ENCODE measurements at places on chromosomes 6 and 20.

DNA sequence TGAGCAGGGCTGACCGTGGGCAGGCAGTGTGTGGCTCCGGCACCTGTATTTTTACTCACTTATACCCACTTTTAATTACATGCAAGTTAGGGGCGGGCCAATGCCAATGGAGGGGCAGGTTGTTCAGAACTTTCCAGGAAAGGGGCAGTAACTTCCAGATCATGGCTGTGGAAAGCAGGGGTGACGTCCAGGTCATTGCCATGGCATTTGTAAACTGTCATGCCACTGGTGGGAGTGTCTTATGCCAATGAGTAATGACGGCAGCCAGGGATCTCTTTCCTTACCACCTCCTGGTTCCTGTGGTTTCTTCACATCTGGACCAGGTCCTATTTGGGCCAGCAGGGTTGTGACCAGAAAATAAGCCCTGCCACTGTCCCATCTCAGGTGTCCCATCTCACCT lies 258.7 kb downstream of the THBS2 start:
- no peak for DNase-seq

DNA sequence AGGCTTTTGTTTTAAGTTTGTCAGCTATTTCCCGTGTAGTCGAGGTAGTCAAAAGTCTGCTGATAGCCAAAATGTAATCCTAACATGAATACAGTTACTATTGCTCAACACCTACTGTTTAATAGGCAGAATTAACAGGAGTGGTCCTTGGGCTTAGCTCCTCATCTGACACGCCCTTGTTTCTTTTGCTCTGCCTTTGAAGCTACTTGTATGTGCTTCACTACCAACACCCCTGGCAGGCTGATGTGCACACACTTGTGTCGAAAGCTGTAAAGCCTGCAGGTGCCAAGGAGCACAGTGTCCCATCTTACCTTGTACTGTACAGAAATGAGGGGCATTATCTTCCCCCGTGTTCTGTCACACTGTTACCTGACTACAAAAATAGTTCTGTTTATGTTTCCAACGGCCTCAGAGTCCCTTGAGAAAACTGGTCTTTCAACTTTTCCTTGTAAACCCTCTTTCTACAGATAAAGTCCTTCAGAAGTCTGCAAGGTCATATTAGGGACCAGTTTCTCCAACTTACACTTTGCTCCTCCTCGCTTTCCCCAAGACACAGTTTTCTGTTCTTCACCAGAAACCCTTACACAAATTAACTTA lies 9.3 kb downstream of the SDHAF4 start:
- DNase-seq = no peak

GRCh38 chr20:19074356-19074755 lies 138.1 kb upstream of the SLC24A3 start:
- DNase-seq = no peak

DNA sequence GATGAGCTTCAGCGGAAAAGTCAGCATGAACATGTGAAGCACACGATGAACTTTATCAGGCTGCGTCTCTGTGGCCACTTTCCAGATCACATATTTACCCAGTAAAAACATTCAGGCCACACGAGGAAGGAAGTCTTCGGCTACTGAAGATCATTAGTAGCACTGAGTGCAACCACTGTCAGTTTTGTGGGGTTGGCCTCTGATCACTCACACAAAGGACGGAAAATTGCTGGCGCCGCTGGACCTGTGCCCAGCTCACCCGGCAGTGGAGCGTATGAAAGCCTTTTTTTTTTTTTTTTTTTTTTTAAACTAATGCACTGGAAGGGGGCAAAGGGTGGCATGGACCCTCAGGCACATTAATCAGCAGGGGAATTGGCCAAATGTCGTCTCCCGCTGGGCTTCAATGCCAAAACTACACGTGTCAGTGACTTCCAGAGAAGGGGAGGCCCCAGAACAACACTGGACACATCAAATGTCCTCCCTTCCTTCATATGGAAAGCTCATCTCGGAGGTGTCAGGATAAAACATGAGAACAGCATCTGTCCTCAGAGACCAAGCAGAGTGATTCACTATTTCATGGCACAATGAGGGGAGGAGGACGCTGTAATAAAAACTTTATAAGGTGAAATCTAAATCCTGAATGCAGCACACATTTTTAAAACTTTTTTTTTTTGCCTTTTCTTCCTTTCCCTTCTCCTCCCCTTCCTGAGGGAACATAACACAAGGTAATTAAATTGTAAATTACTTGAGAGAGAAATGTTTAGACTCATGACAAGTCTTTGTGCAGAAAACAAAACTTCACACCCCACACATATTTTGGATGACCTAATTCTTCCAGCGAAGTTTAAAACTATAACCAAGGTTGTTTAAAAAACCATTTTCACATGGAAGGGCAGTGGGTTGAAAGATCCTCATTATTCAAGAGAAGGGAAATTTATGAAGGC lies 223.4 kb downstream of the FOXC1 start:
- no peak for DNase-seq

DNA sequence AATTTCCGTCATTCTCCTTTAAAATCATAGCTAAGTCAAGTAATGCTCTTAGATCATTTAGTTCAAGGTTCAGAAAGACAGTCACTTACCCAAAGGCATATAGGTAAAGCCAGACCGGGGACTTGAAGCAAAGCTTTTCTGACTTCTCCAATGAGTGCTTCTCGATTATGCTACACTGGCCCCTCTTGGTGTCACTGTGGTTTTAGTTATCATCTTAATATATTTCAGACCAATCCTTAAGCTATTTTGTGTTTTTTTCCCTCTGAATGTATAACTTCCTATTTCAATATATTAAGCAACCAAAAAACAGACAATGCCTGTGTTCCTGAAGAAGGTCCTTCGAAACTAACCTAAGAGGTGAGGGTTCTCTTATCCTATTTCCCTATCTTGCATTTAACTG lies 3.9 kb downstream of the PRDM1 start:
- DNase-seq = no peak

GRCh38 chr6:26525838-26526237 lies 12.3 kb upstream of the HMGN4 start:
- no peak for DNase-seq

DNA sequence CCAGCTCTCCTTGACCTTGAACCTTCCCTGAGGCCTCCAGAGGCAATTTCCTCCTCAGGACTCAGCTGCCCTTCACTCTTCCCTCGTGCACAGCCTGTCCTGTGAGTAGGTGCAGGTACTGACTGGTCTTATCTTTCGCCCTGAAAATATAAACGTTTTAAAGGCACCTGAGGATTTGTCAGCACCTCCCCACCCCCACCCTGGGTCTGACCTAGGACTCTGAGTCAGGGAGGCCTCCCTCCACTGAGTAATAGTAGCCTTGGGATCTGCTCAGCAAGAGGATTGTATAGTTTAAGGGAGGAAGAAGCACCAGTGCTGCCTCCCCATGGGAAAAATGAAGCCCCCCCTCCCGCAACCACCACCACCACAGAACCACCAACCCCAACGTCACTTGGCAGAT lies 54.6 kb downstream of the PPARD start:
- DNase-seq = no peak

Data from T-helper 2 cell (primary cell).